Stimulated activated naive CD8-positive, alpha-beta T cell treated with anti-CD3 and anti-CD28 coated beads, Interleukin-15, Interleukin-2, amounts not matched to agents 100 U/mL and 50 U/mL, for 24 hours (primary cell): ENCODE measurements at places on chromosomes 11 and 22.

DNA sequence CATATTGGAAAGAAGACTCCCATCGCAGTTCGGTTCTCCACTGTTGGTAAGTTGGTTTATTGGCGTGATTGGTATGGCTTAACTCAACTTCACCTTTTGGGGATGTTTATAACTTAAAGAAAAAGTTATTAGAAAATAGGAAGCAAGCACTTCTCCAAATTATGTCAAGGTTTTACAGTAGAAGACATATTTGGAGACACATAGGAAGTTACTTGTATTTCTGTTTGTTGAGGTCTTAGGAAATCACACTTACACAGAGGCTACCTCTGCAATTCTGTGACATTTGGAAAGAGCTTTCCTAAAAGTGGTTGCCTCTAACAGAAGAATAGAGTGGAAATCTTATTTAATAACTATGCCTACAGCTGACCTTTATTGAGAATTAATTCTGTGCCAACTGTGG is 12.3 kb downstream of the CAT start:
- DNase-seq: no peak

DNA sequence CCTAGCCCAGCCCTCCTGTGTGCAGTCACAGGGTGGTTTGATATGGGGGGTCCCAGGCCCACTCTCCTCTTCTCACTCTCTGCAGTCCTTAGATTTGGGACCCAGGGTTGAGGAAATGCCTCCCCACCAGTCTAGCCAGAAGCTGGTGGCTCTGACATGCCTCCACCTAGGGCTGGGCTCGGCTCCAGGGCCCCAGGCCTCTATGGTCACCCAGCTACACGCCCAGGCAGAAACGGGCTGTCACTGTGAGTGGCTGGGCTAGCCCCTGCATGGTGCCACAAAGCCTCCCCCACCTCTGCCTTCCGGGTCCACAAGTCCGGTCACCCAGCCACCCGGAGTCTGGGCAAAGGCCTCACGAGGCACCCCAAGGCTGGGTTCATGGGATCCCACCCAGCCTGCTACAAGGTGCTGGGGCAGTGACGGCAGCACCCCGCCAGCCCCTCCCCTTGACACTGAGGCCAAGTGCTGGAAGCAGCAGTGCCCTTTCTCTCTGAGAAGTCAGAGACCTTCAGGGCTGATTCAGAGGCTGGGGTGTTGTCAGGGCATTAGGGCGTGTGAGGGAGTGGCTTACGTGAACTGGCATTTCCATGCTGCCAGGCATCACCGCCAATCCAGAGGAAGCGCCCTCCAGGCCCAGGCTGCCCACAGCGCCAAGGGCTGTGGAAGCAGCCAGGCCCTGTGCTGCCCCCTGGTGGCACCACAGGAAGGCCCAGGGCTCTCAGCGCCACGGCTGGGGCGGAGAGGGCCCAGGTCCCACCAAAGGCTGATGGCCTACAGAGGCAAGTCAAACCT is 638 bp upstream of the PITPNM1 start:
- DNase-seq: peak; percentile 95

DNA sequence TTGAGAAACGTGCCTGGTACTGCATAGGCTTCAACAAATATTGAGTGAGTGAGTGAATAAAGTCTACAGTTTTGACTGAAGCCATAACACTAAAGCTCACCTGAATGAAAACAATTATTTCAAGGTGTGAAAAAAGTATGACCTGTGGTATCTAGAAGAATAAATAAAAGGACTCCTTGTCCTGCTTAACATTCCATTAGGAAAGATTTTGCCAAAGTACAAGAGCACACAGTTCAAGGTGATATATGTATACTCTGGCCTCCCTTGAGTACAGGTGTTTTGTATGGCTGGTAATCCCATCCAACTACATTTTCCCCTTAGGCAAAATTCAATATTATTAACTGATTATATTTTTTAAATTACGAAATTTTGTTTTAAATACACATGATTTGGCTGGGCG is 1.8 kb upstream of the CREBZF start:
- DNase-seq: no peak

GRCh38 chr11:97351939-97352338 is 962.1 kb downstream of the JRKL start:
- DNase-seq: no peak

DNA sequence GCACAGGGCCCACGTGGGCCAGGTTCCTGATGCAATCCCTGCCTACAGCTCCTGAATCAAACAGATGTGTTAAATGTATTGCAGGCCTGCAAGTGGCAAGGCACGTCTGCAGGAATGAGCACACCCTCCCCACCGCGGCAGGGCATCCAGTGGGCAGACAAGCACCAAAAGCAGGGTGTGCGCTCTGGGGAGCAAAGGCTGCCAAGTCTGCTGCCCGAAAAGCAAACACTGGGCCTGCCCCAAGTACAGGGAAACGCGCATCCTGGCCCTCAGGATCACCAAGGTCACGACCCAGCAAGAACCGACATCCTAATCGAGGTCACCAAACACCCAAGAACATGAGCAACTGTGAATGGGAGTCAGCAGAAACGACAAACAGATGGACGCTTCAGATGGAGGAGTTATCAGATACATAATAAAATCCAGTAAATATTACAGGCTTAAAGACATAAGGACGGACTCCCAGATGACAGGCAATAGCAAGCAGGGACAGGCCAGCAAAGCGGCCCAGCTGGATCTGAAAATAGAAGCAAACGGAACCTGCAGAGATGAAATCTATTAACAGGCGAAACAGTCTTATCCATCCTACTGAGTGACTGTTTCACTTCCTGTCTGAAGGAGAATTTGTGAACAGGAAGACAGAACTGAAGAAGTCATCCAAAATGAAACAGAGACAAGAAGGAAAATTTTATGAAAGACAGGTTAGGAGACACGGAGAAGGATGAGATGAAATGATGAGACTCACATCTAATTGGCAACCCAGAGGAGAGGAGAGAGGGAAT is 26.7 kb downstream of the CARS1 start:
- no peak for DNase-seq

GRCh38 chr11:57427727-57428082 is 784 bp upstream of the SLC43A3 start:
- DNase-seq: no peak

DNA sequence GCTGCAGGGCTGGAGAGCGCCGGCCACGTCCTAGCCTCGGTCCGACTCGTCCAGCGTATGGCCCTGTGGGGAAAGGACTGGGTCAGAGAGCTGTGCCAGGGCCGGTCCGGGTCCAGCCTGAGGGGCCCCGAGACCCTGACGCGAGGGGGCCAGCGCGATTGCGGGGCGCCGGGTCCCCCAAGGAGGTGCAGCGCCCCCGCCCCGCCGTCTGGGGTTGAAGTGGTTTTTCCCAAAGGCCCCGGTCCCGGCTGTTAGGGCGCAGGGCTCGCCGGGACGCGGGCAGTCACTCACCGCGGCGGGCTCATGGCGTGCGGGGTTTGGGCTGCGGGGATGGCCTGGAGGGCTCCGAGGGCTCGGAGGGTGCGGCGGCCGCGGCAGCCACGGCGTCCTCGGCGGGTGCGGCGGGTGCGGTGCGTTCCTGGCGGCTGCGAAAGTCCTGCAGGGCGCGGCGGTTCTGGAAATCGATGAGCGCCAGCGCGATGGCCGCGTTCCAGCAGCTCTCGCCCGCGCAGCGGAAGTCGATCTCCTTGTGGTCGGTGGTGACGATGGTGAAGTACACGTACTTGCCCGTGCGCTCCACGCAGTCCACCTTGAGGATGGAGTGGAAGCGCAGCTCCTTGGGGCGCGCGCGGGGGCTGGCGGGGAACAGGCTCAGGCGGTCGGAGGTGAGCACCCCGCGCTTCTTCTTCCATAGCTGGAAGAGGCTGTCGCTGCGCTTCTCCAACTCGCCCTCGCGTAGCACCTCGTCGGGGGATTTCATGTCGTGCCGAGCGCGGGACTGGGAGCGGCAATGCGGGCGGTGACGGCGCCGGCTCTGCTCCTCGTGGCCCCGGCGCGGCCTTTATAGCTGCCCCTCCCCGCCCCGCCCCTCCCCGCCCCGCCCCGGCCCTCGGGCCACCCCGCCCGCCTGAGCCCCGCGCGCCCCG is at the start of gene PHLDA2:
Gene PHLDA2 (minus strand): TSS at position 816 of the 926 bp plus-strand sequence. CDS start 56 bp downstream, at position 760.
- peak; percentile 71 for DNase-seq

- DNase-seq: no peak
Observed at GRCh38 chr11:45617871-45618601, 47.4 kb downstream of the CHST1 start.

DNA sequence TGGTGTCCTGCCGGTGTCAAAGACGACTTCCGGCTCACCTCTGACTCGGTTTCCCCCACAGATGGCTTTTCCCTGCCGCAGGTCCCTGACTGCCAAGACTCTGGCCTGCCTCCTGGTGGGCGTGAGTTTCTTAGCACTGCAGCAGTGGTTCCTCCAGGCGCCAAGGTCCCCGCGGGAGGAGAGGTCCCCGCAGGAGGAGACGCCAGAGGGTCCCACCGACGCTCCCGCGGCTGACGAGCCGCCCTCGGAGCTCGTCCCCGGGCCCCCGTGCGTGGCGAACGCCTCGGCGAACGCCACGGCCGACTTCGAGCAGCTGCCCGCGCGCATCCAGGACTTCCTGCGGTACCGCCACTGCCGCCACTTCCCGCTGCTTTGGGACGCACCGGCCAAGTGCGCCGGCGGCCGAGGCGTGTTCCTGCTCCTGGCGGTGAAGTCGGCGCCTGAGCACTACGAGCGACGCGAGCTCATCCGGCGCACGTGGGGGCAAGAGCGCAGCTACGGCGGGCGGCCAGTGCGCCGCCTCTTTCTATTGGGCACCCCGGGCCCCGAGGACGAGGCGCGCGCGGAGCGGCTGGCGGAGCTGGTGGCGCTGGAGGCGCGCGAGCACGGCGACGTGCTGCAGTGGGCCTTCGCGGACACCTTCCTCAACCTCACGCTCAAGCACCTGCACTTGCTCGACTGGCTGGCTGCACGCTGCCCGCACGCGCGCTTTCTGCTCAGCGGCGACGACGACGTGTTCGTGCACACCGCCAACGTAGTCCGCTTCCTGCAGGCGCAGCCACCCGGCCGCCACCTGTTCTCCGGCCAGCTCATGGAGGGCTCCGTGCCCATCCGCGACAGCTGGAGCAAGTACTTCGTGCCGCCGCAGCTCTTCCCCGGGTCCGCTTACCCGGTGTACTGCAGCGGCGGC is 5.5 kb downstream of the B3GNT6 start:
- peak; percentile 37 for DNase-seq

DNA sequence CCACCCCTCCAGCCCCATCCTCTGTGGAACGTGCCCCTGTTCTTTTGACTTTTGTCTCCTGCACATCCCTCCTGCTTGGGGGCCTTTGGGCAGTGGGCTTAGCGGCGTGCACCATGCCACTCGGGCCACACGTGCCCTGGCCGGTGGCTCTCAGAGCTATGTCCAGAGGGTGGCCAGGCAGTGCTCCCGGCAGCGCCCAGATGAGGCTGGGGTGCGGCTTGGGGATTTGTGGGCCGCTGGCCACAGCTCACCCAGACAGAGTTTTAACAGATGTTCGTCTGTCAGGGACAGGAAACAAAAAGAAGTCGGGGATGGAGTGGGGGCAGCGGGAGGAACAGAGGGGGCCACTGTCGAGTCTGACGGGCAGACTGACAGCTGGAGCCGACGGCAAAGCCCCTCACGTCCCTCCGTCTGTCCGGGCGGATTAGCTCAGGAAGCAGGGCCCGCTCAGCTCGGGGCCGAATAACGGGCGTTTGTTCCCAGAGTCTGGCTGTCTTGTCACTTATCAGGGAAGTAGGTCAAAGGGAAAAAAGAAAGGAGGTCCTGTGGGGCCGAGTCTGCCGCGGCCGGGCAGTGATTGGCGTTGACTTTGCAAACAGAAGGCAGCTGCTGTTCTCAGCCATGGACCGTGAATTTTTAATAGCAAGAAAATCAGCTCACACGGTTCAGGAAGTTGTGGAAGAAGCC is 61.6 kb downstream of the LRP5 start:
- no peak for DNase-seq

GRCh38 chr11:32940865-32941264 is 48.3 kb downstream of the QSER1 start:
- DNase-seq: no peak

DNA sequence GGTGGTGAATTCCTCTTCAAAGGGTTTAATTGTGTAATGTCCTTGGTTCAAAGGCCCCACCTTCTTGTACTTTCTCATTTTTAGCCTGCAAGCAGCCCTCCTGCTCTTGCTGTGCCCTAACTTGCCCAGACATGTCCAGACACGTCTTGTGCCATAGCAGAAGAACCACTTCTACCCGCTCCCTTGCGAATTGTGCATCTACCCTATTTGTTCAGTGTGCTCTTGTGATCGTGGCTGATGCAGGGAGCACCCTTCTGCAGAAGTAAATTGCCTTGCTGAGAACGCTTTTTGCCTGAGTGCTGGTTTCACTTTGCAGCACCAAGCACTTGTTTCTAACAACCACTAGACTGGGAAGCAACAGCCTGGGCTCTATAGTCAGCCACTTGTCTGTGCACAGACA is 249.4 kb downstream of the SBF2 start:
- DNase-seq: no peak

- peak; percentile 86 for DNase-seq
Observed at GRCh38 chr22:49838771-49839717, 11.4 kb upstream of the BRD1 start.

DNA sequence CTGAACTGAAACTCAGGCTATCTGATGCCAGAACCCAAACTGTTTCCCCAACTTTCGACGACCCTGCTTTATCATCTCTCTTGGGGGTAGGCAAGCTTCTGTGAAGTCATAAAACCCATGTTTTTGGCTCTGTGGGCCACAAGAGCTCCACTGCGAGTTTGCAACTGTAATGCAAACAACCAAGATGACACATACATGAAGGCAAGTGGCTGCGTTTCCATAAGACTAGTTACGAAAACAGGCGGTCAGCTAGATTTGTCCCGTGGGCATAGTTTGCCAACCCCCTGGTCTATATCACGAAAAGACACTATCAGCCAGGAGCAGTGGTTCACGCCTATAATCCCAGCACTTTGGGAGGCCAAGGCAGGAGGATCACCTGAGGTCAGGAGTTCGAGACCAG is 37.5 kb downstream of the TPST2 start:
- DNase-seq: no peak

DNA sequence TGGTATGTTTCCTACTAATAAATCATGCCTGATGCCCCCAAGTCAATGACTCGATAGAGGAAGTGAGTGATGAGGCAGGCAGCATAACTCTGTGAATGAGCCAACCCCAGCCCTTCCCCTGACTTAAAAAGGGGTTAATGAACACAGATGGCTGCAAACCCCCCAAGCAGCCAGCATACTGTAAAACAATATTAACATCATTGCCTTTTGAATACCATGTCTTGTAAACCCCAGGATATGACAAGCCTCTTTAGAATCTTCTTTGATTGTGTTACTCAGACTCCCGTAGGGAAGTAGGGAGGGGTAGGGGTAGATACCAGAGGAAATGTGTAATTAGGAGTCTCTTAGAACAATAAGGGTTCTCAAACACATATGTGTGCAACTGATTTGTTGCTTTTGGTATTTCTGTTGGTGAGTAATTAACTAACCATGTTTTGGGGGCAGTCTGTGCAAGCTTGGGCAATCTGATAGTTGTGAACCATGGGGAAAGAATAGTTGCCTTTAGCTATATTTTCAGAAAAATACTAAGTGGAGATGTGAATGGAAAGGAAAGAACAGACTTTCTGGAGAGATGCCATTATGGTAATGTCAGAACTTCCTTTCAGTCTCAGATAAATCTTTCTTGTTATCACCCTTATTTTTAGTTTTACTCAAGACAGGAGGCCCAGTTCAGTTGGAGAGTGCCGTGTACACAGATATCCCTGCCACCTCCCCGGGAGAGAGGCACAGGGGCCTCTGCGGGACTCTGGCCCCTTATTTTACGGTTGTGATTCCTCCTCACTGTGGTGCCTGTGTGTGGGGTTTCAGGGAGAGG is 701.8 kb downstream of the NTM start:
- no peak for DNase-seq

- no peak for DNase-seq
Observed at GRCh38 chr11:117690484-117691217, 106.4 kb downstream of the DSCAML1 start.

- DNase-seq: no peak
Observed at GRCh38 chr11:15816260-15816871, 540.0 kb downstream of the SOX6 start.

GRCh38 chr11:127607487-127608085 is 607.0 kb upstream of the KIRREL3 start:
- DNase-seq: no peak
